Right kidney (tissue), 9 donors: ENCODE measurements at places on chromosomes 1 and 21.
A peak's percentile ranks its signal among the peaks of the same experiment; 100 is the strongest.

- DNase-seq, result no peak
Observed at GRCh38 chr1:63112155-63112900, 210.0 kb upstream of the FOXD3 start.

GRCh38 chr21:32521736-32522355 is 63.5 kb downstream of the TCP10L start:
- DNase-seq, result no peak

DNA sequence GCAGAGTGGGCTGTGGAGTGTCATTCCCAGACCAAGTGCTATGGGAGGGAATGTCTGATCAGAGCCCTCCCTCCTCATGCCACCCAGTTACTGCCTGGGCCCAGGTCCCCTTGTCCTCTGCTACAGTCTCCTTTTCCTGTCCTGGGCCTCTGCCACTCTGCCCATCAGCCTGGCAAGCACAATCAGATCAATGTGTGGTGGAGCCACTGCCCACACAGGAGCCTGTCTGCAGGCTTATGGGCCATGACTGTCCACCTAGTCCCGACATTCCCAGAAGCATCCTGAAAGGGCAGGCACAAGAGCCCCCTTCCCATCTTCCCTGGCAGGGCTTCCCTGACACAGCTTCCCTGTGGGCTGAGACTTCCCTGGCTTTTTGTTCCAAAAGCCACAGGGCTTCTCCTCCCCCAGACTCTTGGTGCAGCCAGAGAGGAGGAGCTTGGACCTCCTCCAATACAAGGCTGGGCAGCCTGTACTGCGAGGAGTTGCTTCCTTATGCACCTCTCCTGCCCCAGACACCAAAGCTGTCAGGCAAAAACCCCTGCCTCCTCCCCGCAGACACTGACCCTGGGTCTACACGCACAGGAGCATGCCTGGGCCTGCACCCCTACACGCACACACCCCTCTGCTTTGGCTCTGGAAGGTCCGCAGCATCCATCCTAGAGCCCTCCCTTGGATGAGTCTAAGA is 29.2 kb upstream of the CNTN2 start:
- DNase-seq, result peak; percentile 29

DNA sequence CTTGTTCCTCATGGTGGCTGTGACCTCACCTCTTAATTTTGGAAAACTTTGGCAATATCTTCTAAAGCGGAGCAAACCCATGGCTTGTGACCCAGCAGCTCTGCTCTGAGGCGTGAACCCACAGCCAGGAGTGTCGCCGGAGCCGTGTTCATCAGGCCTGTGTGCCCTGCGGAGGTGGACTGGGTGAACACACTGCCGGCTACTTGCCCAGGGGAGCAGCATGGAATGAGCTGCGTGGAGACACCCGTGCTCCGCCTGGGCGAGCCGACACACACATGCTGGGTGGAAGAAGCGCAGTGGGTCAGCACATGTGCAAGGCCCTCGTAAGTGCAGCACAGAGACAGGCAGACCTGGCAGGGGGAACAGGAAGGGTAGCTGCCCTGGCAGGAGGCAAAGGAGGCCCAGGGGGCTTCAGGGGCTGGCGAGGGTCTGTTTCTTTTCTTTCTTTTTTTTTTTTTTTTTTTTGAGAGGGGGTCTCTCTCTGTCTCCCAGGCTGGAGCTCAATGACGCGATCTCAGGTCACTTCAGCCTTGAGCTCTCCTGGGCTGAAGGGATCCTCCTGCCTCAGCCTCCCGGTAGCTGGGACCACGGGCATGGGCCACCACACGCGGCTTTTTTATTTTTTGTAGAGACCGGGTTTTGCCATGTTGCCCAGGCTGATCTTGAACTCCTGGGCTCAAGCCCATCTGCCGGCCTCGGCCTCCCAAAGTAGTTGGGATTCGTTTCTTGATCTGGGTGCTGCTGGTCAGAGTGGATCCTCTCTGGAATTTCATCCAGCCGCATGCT is 41.8 kb downstream of the AGPAT3 start:
- no peak for DNase-seq

DNA sequence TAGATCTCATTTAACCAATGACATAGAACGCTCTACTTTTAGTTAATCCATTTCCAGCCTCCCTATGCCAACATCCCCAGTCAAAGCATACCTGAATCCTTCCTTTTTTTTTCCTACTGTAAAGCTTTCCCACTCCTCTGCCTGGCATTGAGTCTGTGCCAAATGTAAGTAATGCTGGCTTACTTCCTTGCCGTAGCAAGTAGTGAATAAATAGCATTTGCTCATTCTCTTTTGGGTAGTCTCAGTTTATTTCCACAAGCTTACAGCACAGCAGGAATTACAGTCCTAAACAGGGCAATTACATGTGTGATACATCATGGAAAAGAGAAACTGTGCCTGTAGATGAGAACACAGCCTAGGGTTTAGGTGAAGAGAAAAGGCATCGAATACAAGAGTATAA is 352.6 kb upstream of the NEGR1 start:
- no peak for DNase-seq

DNA sequence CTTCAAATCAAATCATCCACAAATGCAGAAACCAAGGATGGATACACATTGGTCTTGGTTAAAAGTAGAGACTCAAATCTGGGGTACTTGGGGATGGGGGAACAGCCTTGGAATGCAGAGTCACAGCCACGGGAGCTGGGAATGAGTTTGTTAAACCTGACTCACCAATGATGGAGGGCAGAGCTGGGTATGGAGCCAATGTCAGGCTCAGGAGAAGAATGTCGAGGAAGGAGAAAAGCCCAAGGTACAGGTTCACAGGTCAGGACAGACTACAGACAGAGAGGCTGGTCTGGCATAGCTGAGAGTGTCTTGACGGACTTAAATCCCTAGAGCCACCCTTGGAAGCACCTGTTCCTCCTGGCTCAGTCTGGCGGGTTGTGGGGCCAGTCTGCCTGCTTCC is 237.6 kb downstream of the NTNG1 start:
- peak; percentile 12 for DNase-seq

DNA sequence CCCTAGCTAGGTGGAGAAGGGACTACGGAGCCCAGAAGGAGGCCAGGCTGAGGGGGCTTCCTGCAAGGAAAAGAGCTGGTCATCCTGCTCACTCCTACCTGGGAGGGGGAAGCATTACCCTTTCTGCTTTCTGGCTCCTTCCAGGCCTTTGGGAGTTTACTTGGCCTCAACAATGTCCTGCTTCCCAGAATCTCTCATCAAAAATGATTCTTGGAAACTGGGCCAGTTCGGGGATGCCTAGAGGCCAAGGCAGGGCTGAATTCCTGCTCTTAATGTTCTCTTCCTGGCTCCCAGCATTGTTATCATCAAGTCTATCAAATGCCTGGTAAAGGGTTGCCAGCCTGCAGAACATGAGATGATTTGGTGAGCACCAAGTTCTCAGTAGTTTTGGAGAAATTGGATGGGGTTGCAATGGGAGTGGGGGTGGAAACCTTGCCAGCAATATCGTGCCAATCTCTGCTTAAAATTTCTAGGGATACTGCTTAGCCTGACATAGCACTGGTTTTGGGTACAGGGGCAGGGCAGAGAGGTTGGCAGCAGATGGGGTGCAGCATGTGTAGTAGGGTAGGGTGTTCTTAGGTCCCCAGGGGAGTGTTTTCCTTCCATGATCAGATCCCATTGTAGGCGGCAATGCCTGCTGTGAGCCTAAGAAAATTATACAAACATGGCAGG is 7.7 kb upstream of the PAFAH2 start:
- DNase-seq, result no peak

- DNase-seq, result no peak
Observed at GRCh38 chr1:47745715-47746609, 251.2 kb downstream of the TRABD2B start.

GRCh38 chr1:205535866-205536758 is 31.6 kb downstream of the CDK18 start:
- no peak for DNase-seq

DNA sequence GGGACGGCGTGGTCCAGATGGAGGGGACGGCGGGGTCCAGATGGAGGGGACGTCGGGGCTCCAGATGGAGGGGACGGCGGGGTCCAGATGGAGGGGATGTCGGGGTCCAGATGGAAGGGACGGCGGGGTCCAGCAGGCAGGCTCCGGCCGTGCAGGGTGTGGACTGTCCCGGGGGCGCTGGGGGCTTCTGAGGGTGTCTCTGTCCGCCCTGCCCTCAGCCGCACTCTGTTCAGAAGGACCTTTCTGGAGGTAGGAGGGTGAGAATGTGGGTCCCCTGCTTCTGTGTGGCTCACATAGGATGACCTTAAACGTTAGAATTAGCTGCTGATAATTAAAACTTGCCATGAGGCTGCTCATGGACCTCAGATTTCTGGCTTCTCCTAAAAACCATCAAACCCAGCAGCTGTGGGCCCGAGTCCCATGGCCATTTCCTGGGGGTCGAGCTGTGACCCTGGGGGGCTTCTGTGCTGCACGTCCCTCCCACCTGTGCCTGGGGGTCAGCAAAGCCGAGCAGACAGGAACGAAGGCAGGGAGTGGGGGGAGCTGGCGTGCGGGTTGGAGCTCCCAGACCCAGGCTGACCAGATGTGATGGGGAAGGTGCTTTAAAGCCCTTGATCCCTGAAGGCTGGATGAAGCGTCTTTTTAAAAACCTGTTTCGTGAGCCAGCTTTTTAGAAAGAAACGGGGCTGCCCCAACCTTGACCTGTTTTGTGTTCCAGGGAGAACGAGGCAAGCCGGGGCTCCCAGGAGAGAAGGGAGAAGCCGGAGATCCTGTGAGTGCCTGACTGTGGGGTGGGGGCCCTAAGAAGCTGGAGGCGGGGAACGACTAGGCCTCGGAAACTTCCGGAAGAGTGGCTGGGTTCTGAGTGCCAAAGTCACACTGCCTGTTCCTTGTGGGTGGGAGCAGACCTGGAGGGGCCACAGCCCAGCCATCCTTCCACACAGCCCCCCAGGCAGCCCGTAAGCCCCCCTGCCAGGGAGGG is 7.1 kb downstream of the COL6A1 start:
- no peak for DNase-seq

DNA sequence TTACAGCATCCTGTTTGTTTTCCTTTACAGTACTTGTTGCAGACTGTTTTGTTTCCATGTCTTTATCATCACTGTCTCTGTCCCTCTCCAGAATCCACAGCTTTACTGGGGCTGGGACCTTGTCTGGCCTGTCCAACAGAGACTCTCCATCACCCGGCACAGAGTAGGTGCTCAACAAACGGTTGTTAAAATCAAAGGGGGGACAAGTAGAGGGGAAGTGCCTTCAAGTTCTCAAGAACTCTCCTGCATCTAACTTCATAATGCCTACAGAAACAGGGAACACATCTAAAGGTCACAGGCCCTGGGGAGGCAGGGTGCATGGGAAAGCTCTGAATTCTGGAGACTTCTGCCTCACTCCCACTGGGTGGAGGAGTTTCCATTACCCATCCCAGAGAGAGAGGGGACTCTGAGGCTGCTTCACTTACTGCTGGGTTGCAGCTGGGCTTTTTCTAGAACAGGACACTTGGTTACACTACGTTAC is 2.3 kb upstream of the ECE1 start:
- no peak for DNase-seq

- no peak for DNase-seq
Observed at GRCh38 chr1:86303041-86303690, 93.0 kb downstream of the ODF2L start.

- no peak for DNase-seq
Observed at GRCh38 chr1:205604825-205605505, 26.8 kb downstream of the ELK4 start.

- DNase-seq, result no peak
Observed at GRCh38 chr21:43303275-43304178, 123.4 kb downstream of the SIK1 start.

- DNase-seq, result no peak
Observed at GRCh38 chr1:12143631-12144155, 23.1 kb upstream of the TNFRSF1B start.
